ENCODE measurements at places on chromosomes 2 and 18. TPM values are rescaled to one million over a fixed set of nuclear protein-coding genes. Genes with fewer than 3 reads are reported as not detected.

GALNT13 gene
- total RNA-seq, result under 0.01 TPM

CCDC141 gene
- total RNA-seq, result not detected

GPR75 gene
- total RNA-seq, result 4.9 TPM

FAM237A gene
- total RNA-seq, result not detected

CFAP65 gene
- total RNA-seq, result not detected

SP140L gene
- total RNA-seq, result 13.8 TPM

FAM110C gene
- total RNA-seq, result not detected

ALKAL2 gene
- total RNA-seq, result not detected

METAP1D gene
- 5.6 TPM for total RNA-seq

SATB2 gene
- 0.88 TPM for total RNA-seq

DUSP19 gene
- total RNA-seq, result 0.88 TPM

IL36RN gene
- under 0.01 TPM for total RNA-seq

REV1 gene
- total RNA-seq, result 38.7 TPM

SFTPB gene
- total RNA-seq, result not detected

OLA1 gene
- total RNA-seq, result 106 TPM

FOXD4L1 gene
- total RNA-seq, result 0.14 TPM

CD207 gene
- not detected for total RNA-seq

SULT1C2 gene
- not detected for total RNA-seq

LGALSL gene
- 4.4 TPM for total RNA-seq

SERPINB11 gene
- total RNA-seq, result not detected

E2F6 gene
- total RNA-seq, result 14.3 TPM

COL6A3 gene
- total RNA-seq, result 482 TPM

WIPF1 gene
- 4.6 TPM for total RNA-seq

ASB18 gene
- not detected for total RNA-seq

PLCL1 gene
- total RNA-seq, result under 0.01 TPM

ALK gene
- not detected for total RNA-seq

All from placental pericyte (primary cell).